ENCODE measurements at places on chromosomes 6 and 20.

- DNase-seq = no peak
These were observed 64.9 kb downstream of the ADAT2 start for GRCh38 chr6:143385636-143386035.

- peak; percentile 74 for DNase-seq
These were observed 731.4 kb upstream of the CITED2 start for GRCh38 chr6:140105857-140106256.

- DNase-seq = peak; percentile 29
These were observed 29.9 kb upstream of the TRIM27 start for GRCh38 chr6:28953585-28954258.

GRCh38 chr6:56534680-56535419, 107.8 kb downstream of the DST start:
- DNase-seq = no peak

GRCh38 chr20:58655328-58656107, 4.4 kb downstream of the STX16 start:
- DNase-seq = no peak

Measured in kidney tubule cell (primary cell).